ENCODE measurements at places on chromosomes 6 and 20.

DNA sequence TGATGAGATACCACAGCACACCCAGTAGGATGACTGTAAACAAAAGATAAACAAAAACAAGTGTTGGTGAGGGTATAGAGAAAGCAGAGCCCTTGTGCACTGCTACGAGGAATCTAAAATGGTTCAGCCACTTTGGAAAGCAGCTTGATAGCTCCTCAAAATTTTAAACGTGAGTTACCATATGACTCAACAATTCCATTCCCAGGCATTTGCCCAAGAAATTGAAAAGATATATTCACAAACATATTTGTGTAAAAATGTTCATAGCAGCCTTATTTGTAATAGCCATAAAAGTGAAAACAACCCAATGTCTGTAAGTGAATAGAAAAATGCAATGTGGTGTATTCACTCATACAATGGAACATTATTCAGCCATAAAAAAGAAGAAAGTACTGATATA is 141.0 kb upstream of the BTBD3 start:
- no peak for DNase-seq

DNA sequence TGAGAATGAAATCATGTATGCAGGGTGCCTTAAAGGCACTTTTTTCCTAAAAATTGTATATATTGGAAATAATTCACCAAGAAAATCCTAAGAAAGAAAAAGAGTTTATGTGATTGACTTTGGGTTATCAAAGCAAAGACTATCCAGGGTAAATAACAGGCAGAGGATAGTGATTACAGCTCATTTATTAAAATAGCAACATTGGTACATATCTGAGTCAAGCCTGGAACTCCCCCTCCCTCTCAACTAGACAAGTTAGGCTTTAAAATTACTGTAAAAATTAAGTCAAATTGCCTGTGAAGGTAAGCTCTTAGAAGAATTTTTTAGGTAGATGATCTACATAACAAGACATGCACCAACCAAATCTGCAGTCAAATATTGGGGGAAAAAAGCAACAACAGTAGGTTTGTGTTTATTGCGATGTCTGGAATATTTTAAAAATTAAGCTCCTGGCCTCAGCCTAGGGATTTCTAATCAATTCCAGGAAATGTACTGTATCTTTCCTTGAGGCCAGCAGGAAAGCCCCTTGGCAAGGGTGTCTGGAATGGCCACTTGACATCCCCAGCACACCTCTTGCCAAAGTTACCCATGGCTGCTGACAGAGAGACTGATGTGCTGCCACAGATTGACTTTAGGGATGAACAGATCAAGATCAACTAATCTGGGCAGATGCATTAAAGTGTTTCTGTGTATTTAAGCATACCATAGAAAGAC is 31.2 kb upstream of the HBS1L start:
- DNase-seq = no peak

DNA sequence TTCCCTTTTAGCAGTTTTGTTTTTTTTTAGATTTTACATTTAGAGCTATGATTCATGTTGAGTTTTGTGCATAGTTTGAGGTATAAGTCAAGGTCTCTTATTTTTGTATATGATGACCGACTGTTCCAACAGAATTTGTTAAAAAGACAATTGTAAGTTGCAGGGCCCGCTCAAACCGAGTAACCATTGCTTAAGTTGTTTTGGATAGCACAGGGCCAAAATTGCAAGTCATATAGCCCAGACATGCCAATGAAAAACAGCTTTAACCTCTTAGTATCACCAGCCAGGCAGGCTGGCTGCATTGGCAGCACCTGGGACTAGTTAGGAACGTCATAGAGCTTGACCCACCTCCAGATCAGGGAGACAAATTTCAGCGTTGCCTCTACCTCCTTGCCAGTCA is 47.3 kb downstream of the PFDN4 start:
- DNase-seq = no peak

GRCh38 chr6:2794171-2794730 is 29.1 kb downstream of the WRNIP1 start:
- no peak for DNase-seq

DNA sequence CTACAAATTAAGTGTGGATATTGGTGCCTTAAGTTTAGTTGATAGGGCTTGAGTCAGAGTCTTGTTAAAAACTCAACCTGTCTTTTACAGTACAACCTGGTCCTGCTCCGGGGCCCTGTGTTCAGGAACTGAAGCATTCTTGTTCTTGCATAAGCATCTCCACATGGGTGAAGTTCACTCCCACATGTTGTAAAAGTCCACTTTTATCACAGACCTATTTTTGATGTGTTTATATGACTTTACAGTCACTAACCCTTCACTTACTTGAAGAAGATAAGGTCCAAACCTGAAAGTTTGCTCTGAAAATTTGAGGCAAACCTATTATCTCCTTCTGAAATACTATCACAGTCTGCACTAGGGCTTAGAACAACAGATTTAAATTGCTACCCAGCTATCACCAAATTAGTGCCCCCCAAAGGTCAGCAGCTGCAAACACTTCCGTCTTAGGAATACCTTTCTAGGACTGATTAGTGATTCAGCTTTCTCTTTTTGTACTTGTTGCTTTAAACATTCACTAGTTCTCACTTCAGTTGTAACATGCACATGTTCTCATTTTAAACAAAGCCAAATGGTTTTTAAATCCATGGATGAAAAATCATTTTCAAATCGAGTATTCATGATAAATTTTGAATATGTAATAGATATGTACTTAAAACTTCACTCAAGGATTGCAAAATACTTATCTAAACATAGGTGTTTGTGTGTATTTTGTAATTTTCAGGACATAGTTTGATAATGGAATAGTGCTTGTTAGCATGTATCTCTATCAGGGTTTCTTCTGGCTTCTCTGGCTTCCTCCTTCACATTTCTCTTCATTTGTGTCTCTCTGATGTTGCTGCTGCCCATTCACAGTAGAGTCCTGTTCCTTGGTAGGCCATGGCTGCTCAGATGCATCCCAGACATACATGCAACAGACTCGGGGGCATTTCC is 469.8 kb upstream of the SOX4 start:
- no peak for DNase-seq

DNA sequence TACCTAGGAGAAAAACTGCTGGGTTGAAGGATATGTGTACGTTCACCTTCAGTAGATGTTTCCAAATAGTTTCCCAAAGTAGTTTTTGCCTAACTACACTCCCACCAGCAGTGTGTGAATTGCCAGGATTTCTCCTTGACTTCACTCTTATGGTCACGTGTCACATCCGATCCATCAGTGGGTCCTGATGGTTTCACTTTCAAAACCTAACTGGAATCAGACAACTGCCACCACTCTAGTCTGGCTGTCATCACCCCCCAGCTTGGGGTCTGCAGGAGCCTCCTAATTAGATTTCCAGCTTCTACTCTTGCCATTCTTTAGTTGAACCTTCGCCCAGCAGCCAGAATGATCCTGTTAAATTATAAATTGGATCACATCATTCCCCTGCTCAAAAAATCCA is 8.5 kb upstream of the SLC12A5 start:
- DNase-seq = no peak

DNA sequence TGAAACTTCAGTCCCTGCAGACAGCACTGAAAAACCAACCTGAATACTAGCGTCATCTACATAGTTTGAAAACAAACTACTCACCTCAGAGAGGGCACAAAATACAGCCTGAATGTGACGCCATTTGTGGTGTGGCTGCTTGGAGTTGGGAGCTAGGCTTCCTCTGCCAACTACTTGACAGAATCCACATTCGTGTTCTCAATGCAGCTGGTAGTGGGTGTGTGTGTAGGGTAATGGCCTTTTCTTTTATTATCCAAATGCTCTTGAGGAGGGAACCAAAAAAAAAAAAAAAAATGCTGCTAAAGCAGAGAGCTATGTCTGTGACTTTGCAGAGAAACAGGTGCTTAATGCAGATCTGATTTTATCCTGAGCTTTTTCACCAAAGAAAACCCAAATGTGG is 207.8 kb downstream of the OTOR start:
- no peak for DNase-seq

DNA sequence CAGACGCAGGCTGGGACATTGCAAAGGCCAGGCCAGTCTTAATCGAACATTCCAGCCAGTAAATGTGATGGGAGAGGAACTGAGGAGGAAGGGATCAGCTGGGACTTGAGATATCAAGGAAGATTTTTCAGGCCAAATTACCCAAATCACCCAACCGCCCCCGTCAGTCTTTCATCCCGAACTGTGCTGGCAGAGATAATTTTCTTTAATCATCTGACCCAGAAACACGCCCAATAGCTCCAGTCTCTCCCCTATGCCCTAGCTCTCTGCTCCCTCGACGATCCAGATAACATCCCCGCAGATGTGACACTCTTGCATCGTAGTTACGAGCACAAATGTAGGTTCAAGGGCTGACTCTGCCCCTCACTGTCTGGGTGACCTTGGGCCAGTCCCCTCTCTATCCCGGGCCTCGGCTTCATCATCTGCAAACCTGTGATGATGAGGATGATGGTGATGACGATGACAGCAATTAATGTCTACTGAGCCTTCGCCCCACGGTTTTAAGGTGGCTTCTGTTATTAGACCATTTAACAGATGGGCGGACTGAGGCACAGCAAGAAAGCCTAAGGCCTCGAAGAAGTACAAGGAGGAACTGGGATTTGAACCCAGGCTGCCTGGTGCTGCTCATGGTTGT is 118.6 kb downstream of the PREX1 start:
- DNase-seq = no peak
